ENCODE measurements at places on chromosomes 16 and 17. TPM values are rescaled to one million over a fixed set of nuclear protein-coding genes. Genes with fewer than 3 reads are reported as not detected.

The GUCY2D gene
- total RNA-seq, result not detected

The CCL2 gene
- 6.6 TPM for total RNA-seq

The MLLT6 gene
- total RNA-seq, result 197 TPM

The OR3A3 gene
- total RNA-seq, result not detected

The MLKL gene
- total RNA-seq, result 13.9 TPM
